ENCODE measurements at places on chromosomes 4 and X. TPM values are rescaled to one million over a fixed set of nuclear protein-coding genes. Genes with fewer than 3 reads are reported as not detected.

Gene SHISA3
- not detected for total RNA-seq

Gene NAT8L
- total RNA-seq, result 6.2 TPM

Gene DMP1
- total RNA-seq, result not detected

Gene DCLK2
- 2.9 TPM for total RNA-seq

Gene RELL1
- total RNA-seq, result 48.5 TPM

Gene SSX2
- total RNA-seq, result not detected

Gene BANK1
- 5.8 TPM for total RNA-seq

Gene ARHGEF38
- 3.5 TPM for total RNA-seq

Gene STBD1
- 3.8 TPM for total RNA-seq
